Activated T-cell treated with anti-CD3 and anti-CD28 coated beads for 1 hour (primary cell): ENCODE measurements at places on chromosomes 2 and 18.

- DNase-seq = no peak
Measured at GRCh38 chr2:118880501-118880900, 33.1 kb upstream of the EN1 start.

DNA sequence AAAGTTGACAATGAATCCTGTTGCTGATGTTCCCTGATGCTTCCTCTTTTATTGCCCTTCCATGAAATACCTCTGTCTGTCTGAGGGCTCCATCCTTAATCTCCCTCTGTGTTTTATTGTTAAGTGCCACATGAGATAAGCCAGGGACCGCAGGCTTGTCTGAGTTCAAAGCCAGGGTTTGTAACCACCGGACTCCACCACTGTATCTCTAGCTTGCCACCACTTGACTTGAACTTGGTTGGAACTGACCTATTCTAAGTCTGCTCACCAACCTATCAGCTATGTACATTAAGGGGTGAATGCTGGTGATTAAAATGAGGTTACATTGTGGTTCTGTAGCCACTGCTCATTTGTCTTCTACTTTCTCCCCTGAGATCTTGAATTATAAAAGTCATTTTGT lies 328.5 kb upstream of the ZEB2 start:
- no peak for DNase-seq

- DNase-seq = no peak
Measured at GRCh38 chr2:31253356-31254131, 19.6 kb downstream of the EHD3 start.

DNA sequence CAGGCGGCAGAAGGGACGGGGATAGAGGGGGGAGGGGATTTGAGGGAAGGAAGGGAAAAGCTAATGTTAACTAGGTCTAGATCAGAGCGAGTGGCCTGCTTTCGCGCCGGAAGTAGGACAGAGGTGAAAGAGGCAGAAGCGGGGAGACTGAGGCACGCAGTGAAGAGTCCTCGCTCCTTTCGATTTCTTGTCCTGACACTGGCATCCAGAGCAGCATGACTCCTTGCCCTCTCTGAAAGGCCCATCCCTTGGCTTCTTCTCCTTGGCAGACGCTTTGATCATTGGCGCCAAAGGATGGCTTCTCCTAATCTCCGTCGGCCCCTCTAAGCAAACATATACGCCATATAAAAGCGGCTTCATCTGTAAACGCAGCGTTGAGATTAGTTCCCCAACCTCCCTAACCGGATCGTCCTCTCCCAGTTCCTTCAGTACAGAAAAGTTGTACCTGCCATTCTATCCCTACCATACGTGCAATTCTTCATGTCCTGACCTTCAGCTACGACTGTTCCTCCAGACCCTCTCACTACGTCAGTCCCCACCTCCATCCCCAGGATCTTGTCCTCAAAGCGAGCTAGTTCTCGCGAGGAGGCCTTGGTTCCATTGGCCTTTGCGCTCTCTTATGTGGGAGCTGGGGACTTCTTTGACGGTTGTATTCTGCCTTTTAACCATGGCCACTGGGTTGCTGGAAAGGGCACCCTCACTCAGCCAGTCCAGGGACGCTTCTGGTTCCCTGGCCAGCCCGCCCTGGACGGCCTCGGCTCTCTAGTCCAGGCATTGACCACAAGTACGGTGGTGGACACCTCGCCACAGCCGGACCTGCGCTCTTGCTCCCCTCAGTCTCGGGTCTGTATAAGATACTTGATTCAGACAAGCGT lies 857 bp upstream of the NEUROD1 start:
- DNase-seq = no peak

DNA sequence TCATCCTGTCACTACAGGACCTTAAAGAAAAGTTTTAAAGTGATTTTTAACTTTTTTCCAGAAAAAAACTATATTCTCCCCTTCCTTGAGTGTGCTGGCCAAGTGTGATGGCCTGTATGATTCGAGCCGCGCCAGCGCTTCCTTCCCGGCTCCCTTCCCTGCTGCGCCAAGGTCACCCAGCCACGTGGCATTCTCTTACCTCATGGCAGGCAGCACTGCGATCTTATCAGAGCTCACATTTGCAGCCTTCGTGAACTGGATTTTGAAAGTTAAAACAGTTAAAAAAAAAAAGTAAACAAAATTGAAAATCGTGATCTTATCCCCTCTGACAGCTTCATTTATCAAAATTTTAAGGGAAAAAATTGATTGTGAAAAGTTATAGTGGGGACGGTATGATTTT lies 279.8 kb downstream of the PTGR3 start:
- DNase-seq = no peak

DNA sequence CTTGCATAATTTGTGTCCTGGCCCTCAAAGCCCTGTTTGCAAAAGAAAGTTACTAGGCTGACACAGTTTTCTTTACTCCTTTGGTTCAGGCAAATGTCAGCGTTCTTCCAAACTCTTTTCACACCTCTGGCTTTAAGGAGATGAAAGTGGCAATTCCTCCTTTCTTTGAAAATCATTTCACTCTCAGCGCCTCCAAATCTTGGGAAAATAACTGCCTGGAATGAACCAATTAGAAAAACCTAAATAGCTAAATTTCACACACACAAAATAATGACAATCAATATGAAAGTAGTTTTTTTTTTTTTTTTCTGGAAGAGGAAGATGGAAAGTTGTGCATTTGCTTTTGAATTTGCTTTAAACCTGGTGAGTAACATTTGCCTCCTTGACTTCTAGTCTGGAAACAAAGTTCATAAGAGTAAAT lies 1.7 kb downstream of the MEIS1 start:
- no peak for DNase-seq

DNA sequence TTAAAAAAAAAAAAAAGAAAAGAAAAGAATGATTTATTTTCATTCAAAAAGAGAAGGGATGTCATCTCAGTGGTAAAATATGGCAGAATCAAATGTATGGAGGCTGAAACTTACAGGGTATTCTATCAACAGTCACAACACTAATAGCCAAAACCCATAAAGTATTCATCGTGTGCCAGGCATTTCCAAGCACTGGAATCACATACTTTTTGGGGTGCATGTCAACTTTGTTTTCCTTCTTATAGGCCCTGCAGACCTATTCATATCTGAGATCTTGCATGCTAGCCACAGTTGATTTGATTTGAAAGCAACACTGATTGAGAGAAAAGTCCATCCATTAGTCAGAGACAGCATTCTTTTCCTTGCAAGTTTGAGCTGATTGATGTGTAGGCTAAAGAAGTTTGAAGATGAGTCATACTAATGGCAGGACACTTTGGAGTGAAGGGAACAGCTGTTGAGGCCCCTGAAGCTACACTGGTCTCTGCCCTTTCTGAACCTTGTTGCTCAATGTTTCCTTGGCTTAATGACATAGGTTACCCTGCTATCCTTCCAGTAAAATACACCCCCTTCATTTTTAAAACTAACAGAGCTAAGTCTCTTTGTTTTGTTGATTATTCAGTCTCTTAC lies 22.0 kb downstream of the KATNAL2 start:
- no peak for DNase-seq

- no peak for DNase-seq
Measured at GRCh38 chr2:66156171-66156570, 278.8 kb upstream of the MEIS1 start.

- DNase-seq = no peak
Measured at GRCh38 chr18:63312019-63312409, 7.6 kb downstream of the BCL2 start.

DNA sequence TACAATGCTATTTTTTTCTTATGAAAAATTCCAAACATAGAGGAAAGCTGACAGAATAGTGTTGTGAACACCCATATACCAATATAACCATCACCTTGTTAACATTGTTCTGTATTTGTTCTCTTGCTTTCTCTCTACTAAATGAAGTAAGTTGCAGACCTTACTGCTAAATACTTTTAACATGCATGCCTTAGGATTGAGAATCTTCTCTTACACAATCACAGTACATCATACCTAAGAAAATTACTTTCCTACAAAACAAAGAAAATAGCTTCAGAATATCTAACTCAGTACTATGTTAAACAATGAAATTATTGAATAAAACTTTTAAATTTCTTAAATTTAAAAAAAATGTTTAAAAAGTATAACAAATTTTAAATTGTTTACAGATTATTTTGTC lies 136.5 kb downstream of the UBR3 start:
- DNase-seq = no peak

GRCh38 chr2:159209341-159210306 lies 76.9 kb downstream of the WDSUB1 start:
- DNase-seq = peak; percentile 18

DNA sequence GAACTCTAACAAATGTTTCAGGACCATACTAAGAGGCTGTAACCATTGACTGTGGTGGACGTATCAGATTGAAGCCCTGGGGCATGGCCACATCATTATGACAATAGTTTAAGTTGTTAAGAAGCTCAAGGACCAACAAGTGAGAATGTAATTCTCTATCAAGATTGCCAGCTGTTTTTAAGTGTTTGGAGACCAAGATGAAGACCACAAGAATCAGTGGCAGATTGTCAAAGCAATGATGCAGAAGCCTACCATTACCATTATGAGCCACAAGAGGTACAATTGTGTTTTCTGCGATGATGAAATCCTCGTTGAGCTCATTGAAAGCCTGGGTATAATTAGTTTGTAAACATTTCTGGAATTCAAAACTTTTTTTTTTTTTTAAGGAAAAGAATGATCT lies 261.1 kb upstream of the ZEB2 start:
- DNase-seq = no peak

DNA sequence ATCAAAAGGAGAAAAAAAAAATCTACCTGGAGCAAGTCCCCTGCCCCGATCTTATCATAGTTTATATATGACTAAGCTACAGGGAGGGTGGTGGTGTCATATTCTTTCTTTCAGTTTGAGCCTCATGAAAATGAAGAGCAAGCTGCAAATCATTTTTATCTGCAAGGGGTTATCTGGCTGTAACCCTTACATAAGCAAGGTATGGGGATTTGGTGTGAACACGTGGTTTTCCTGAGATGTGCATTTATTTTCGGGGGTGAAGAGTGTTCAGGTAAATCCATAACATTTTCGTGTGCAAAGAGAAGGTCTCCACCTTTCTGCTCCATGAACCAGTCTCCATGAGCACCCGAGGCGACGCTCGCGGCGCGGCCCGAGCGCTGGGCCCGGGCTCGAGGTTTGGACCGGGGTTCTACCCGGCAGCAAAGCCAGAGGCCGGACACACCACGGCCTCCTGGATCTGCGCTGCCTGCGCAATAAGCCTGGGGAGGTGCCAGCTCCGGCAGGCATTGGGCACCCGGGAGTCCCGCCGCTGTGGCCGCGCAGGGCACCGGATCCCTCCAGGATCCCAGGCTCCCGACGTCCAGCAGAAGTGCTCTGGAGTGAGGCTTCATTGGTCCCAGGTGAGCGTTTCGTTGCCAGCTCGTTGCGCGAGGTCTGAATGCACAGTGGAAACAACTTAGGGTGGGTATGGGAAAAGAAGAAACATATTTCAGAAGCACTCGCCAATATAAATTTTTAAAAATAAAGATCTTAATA lies 36.1 kb upstream of the GPD2 start:
- DNase-seq = no peak

DNA sequence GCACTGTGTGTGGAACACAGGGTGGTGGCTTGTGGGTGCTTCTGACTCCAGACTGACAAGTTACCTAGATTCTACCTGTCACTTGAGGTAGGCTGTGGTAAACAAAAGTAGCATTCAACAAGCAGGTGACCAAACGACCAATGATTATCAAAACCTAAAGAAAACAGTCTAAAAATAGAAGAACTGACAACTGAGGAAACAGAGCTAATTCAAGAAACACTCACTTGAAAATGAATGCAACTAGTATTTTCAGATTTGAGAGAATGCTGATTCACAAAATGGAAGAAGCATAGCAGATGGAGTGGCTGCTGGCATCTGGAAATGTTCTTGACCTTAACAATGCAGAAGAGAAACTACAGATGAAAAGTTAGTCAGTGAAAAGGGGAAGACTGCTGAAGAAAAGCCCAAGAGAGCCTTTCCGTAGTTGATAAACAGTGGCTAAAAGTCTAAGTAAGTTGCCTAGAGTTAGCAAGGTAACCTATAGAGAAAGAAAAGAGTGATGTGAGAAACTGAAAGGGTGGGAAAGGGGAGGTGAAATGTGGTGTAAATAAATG lies 170.4 kb downstream of the NCK2 start:
- DNase-seq = no peak

DNA sequence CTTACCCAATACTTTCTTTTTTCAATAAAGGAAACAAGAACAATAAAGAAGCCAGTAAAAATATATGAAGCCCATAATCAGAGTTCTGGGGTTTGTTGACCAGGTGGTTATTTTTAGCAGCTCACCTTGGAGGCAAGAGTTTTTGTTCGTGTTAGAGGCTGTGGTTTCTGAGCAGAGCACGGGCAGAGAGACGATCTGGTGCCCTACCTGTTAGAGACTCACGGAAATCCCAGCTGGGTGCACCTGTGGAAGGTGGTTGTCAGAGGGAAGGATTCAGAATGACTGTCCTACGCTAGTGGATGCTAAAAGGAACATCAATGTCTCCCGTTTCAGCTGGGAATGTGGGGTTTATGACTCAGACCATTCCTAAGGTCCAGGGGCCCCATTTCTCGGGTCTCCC lies 87.6 kb downstream of the NRP2 start:
- no peak for DNase-seq

DNA sequence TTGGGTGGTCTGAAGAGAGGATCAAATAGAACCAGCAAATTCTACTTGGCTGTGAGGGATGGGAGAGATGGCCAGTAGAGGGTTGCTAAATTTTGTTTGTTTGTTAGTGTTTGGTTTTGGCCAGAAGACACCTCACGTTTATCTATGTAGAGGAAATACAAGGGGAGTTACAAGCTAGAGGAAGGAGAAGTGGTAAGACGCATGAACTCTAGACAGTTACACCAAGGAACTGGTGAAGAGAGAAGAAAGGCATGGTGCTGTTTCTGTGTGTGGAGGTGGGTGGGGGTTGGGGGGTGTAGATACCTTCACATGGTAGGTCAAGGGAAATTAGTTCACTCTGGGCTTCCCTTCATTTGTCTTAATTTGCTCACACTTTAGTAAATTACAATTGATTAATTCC lies 25.6 kb downstream of the RASGRP3 start:
- DNase-seq = no peak

GRCh38 chr2:186544255-186544675 lies 45.6 kb upstream of the ITGAV start:
- DNase-seq = no peak

- no peak for DNase-seq
Measured at GRCh38 chr2:58006256-58006951, 40.2 kb upstream of the VRK2 start.

DNA sequence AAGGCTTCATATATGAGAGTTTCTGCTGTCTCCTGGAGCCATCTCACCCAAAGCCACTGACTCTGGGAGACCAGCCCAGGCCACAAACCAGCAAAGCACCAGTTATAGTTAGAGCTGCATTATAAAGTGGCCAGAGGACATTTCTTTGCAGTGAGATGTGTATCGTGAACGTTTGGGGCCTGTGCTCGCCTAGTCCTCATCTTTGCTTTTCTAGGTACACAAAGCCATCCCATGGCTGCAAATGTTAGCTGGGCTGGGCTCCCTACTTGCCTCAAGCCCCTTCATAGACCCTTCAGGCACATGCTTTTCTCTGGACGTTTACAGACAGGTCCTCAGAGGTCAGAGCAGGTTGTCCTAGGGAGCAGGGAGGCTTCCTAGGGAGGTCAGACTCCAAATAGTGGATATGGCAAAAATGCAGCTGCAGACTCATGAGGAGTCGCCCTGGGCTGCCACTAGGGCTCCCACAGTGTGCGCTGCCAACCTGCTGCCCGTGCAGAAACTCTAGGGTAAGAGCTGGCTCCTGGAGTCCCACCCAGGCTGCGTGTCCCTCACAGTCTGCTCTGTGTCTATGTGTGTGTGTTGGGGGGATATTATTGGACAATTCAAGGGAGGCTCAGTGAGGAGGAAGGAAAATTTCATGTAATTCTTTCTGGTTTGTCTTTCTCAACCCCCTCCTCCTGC lies 141.0 kb downstream of the RPIA start:
- DNase-seq = no peak

GRCh38 chr18:45785134-45785533 lies 40.3 kb upstream of the SIGLEC15 start:
- no peak for DNase-seq
